ENCODE measurements at places on chromosomes 3 and 15.

- DNase-seq: no peak
These were observed 61.5 kb upstream of the GRM7 start for GRCh38 chr3:6799264-6799915.

- DNase-seq: no peak
These were observed 1.1 kb downstream of the HES1 start for GRCh38 chr3:194137008-194137505.

- DNase-seq: no peak
These were observed 12.0 kb upstream of the GNB4 start for GRCh38 chr3:179463319-179463718.

- peak; percentile 68 for DNase-seq
These were observed 4.7 kb upstream of the GOLGA8B start for GRCh38 chr15:34588046-34588674.

GRCh38 chr3:12180218-12180617 lies 21.5 kb upstream of the TIMP4 start:
- DNase-seq: no peak

- no peak for DNase-seq
These were observed 653.6 kb upstream of the CBLB start for GRCh38 chr3:106522397-106522796.

DNA sequence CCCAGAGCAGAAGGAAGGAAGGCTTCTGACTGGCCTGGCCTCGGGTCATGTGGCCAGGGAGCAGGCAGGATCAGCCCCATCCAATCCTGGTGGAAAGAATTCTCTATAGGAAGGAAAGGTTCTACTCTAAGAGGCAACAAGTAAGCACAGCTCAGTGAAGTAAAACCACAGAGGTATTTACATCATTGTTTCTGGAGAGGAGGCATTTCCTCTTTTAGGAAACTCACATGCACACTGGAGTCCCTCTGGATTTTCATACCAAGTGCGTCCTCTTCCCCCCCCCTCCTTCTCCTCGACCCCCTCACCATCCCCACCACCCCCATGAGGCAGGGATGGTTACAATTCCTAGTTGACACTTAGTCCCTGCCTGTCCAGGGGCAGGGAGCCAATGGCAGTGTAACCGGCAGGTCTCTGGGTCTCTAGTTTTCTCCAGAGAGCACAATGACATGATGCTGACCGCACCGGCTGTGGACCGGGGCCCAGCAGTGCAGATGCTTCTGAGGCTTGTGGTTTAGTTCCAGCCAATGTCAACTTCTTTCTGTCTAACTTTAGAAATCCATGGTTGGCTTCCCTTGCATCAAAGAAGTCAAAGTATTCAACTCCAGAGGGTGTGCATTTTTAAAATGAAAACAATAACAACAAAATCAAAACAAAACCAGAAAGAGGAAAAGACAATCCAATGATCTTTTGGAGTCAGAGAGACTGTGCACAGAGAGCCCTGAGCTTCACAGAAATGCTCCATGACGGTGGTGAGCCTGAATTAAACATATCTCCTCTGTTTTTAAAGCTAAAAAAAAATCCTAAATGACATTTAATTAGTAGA lies 230.3 kb upstream of the TLE3 start:
- no peak for DNase-seq

DNA sequence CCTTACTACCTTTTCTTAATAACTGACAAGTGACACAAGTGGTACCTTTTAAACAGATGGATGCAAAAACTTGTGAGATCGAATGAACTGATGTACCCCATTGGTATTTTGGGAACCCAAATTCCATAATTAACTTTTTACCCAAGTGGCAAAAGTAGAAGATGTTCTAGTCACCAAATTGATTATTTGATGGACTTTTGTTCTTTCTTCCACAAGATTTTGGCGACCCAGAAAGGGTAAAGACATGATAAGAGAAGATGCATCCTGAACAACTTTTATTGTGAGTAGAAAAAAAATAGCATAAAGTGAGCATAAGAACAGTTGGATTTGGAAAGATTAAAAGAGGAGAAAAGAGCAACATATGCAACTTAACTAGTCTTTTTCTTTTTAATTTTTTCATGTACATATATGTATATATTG lies 159.5 kb downstream of the TIGIT start:
- DNase-seq: no peak

- DNase-seq: peak; percentile 18
These were observed 461.8 kb downstream of the MAGI1 start for GRCh38 chr3:65576966-65577365.

- DNase-seq: no peak
These were observed 56.6 kb downstream of the LSM3 start for GRCh38 chr3:14235003-14235911.

- DNase-seq: no peak
These were observed 73.5 kb downstream of the ATP10A start for GRCh38 chr15:25789616-25789999.

DNA sequence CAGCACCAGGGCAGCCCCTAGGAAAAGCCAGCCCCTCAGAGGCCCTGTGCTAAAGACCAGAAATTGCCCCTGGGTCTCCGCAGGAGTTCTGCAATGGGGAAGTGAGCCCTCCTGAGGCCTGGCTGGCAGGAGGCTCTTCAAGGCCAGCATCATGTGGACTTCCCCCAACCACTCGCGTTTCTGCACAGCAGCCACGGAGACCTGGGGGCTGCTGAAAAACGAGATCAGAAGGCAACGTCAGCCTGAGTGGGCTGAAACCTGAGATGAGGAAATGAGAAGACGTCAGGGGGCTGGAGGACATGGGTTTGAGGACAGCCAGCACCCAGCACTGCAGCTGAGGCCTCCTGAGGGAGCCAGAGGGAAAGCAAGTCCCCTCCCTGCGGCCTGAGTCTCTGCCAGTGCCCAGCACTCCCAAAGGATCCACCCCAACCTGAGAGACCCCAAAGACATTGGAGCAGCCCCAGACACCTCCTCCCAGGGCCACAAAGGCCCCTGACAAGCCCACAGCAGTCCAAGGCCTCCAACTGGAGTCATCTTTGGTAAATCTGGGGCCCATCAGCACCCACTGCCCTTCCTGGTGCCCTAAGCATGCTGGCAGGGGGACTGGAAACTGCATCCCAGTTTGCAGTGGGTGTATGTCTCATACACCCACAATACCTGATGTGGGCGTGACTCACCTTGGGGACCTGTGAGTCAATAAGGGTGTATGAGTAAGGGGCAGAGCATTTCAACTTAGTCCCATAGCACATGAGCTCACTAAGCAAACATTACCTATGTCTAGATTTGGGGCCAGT lies 29.2 kb upstream of the CYP11A1 start:
- DNase-seq: no peak

DNA sequence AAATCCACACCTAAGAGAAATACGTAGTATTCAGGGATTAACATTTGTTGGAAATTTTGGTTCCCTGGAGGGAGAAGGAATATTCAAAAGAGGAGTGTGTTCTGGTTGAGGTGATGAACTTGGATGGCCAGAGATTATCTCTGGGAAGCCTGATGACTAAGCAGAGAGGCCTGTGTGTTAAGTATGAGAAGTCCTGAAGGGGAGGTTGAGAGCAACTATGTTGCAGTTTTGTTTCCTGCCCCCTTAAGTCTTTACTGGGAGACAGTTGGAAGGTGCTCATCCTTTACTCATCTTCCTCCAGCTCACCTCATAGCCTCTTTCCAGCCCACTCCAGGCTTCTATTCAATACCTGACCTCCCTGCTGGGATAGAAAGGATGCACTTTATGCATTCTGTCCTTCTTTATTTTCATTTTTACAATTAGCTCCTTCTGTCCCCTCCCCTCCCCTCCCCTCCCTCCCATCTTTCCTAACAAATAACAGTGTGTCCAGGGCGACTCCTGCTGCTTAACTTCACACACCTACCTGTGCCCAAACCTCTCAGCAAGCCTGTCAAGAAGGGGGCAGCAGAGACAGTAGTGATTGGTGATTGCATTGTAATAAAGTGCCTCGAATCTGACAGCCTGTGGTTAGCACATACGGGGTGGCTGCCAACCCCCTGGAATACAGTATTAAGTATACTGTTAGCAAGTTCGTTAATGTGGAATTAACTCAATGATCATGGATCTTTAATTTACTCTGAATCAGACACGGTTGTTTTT lies 11.9 kb downstream of the RAP2B start:
- no peak for DNase-seq

- DNase-seq: no peak
These were observed 144.5 kb downstream of the PDZRN3 start for GRCh38 chr3:73480187-73480672.

- no peak for DNase-seq
These were observed 857.3 kb downstream of the NAALADL2 start for GRCh38 chr3:175716446-175716845.

DNA sequence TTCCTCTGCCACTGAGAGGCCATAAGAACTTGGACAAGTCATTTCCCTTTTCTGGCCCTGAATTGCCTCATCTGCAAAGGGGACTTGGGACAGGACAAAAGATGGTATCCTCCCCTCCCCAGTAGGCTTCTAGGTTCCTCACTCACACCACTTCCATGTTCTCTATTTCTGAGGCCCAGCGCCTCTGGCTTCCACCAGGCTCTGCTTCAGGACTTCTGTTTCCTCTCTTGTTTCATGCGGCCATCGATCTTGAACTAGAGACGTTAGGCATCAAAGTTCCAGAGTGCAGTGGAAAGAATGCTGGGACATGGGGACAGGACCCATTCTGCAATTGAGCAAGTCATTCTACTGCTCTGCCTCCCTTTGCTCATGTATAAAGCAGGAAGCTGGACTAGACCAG lies 1.7 kb downstream of the TM4SF4 start:
- no peak for DNase-seq

DNA sequence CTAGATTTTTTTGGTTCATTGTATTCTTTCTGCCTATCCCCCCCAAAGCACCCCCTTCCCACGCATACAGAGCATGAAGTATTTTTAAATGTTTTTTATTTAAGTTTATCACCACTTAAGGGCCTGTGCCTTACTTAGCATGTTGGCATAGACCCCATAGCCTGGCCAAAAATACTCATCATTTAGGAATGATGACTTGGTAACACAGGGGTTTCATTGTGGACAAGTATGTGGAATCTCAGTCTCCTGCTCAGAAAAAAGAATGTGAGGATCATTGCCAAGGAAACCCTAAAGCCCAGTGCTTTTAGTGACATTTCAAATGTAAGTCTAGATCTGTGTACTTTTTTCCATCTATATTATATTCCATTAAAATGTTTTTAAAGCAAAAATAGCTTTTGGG lies 146.3 kb downstream of the ALCAM start:
- DNase-seq: peak; percentile 11

- no peak for DNase-seq
These were observed 8.4 kb upstream of the CDC25A start for GRCh38 chr3:48196611-48197010.

DNA sequence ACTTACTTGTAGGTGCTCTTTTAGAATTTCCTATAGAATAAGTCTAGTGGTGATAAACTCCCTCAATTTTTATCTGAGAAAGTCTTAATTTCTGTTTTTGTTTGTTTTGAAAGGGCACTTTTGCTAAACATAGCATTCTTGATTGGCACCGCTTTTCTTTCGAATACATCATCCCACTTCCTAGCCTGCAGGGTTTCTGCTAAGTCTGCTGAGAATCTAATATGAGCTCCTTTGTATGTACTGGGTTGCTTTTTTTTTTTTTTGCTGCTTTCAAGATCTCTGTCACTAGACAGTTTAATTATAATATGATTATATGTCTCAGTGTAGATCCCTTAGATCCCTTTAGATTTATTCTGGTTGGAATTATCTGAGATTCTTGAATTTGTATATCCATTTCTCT lies 21.5 kb downstream of the PFN2 start:
- no peak for DNase-seq

- DNase-seq: no peak
These were observed 21.4 kb upstream of the PCOLCE2 start for GRCh38 chr3:142910280-142910679.

- no peak for DNase-seq
These were observed 537.8 kb downstream of the OTOL1 start for GRCh38 chr3:162034368-162034767.

DNA sequence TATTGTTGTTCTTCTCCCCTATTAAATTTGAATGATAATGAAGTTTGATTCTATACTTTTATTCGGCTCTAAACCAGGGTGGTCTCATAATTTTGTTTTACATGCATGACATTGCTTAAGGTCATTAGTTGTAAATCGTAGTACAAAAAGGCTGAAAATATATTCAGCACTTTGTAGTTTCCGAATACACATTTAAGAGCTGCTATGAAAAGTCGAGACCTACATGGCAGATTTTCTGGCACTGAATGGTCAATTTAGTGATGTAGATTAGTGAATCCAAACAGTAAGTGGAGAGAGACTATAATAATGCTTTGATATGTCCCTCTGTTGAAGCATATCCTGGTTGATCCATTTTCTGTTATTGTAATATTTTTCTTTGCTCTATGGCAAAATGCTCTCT lies 254.0 kb upstream of the SOX2 start:
- no peak for DNase-seq

GRCh38 chr15:66953523-66954229 lies 111.7 kb upstream of the SMAD3 start:
- no peak for DNase-seq

- DNase-seq: no peak
These were observed 302.5 kb downstream of the ZNF621 start for GRCh38 chr3:40827226-40827625.

DNA sequence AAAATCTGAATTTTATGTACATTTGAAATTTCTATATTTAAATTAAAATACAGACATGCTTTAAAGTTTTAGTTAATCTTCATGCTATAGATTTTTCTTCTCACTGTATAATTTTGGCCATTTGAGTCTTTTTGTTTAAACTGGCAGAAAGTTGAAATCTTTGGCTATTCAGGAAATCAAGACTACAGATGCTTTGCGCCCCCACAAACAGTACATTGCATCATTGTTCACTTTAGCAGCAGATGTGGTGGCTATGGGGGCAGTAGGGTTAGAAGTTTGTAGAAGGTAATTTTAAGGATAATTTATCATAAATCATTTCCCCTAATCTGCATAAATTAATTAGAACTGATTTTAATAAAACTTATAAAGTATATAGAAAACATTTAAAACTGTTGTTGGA lies 20.9 kb downstream of the SPPL2A start:
- no peak for DNase-seq

DNA sequence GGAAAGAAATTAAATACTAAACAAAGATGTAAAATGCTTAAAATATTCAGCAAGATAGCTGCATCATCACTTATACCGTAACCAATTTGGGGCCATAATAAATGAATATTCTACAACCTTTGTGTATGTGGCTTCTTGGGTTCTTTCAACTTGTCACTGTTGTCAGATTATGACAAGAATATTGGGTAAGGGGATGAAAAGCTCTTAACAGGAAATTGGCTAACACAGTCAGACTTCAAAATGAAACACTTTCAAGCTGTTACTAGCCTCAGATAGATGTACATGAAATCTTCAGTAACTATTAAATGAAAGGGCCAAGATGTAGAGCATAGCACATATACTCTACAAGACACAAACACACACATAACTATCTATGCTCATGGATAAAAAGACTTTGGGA lies 38.7 kb upstream of the ZNF385D start:
- no peak for DNase-seq

DNA sequence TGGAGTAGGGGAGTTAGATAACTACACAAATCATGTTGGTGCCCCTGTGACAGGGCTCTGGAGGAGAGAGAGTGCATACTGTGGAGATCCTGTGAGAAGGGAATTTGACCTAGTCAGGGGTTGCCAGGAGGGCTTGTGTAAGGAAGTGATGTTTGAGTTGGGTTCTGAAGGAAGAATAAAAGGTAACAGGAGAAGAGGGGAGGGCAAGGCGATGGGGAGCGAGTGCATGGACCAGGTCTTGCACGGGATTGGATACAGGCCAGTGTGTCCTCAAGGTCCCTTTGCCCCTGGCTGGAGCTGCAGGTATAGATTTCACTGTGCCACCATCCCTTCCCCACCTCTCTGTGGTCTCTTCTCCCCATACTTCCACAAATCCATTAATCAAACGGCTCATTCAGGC lies 83.9 kb downstream of the RGMA start:
- no peak for DNase-seq
